ENCODE measurements at places on chromosomes 11 and 22. TPM values are rescaled to one million over a fixed set of nuclear protein-coding genes. Genes with fewer than 3 reads are reported as not detected.

The SOX10 gene
- total RNA-seq: 1.9 TPM

The LRRC32 gene
- total RNA-seq: 72.5 TPM

The ZNRF3 gene
- total RNA-seq: 27.7 TPM

The MAPK1 gene
- total RNA-seq: 116 TPM

The PGA3 gene
- total RNA-seq: 0.23 TPM

The C11orf42 gene
- total RNA-seq: not detected

The C22orf31 gene
- total RNA-seq: 0.64 TPM

All from metanephros (tissue), 2 donors.